ENCODE measurements at places on chromosomes 16 and 17. TPM values are rescaled to one million over a fixed set of nuclear protein-coding genes. Genes with fewer than 3 reads are reported as not detected.

The C17orf67 gene
- 5.1 TPM for total RNA-seq

The OR4D1 gene
- 0.54 TPM for total RNA-seq

The SEC14L5 gene
- not detected for total RNA-seq

The HS3ST3B1 gene
- total RNA-seq, result 11.5 TPM

The TRIM47 gene
- 33.9 TPM for total RNA-seq

The CDH8 gene
- total RNA-seq, result not detected

The CHRNE gene
- total RNA-seq, result 0.25 TPM

The GALR2 gene
- 0.15 TPM for total RNA-seq

DNA sequence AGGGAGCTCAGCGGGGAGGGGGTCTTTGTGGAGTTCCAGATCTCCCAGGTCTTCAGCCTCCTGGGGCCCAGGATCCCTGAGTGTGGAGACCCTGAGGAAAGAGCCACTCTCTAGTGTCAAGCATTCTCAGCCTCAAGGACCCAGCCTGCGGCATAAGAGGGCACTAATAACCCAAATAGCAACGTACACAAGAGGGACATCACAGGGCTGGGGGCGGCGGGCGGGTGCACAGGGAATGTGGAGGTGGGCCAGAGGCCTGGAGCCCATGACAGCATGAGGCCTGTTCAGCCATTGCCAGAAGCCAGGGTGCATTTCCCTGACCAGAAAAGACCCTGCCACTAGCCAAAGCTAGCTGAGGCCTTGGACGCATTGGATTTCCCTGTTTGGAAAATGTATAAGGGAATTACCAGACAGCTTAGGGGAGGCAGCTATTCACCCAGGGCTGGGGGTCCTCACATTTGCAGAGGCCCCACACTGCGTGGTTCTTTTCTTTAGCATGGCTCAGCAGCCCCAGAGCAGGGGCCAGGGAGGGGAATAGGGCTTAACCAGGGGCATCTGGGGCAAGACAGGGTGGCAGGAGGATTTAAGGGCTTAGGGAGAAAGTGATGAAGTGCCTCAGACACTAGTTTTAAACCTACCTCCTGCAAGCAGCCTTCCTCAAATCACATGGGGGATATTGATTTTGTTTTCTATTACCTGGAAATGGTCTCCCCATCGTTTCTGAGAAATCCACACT, 13.5 kb upstream of the ALOX15B start:
- no peak overlapping the region for H3K4me3 ChIP-seq
- no peak for DNase-seq
- H3K27me3 ChIP-seq, result peaks cover 34% of the 10 kb centered on the region
- H3K36me3 ChIP-seq, result no peaks in the 10 kb centered on the region
- no peak overlapping the region for H3K27ac ChIP-seq

GRCh38 chr17:50638966-50639713, 4.5 kb downstream of the ABCC3 start:
- no peak for DNase-seq
- H3K27me3 ChIP-seq, result peaks cover 34% of the 10 kb centered on the region
- no peak overlapping the region for H3K4me3 ChIP-seq
- no peak overlapping the region for H3K27ac ChIP-seq
- H3K36me3 ChIP-seq, result no peaks in the 10 kb centered on the region

DNA sequence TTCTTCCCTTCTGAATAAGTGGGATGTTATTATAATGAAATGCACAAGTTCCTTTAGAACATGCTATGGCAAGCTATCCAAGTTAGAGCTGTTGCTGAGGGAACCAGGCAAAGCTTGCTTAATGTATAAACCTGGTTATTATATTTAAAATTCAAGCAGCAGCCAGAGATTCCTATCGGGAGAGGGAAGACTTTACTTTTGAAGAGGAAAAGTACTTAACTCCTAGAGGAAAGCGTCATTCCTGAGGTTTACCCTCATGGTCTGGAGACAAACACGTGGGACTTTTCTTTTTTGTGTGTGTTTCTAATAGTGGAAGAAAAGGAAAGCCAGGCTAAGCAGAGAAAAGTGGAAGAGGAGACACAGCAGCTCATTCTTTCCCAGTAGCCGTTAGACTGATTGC, 39.9 kb upstream of the MYH10 start:
- no peak overlapping the region for H3K4me3 ChIP-seq
- peaks cover 7% of the 10 kb centered on the region for H3K27me3 ChIP-seq
- no peak for DNase-seq
- no peak overlapping the region for H3K27ac ChIP-seq

DNA sequence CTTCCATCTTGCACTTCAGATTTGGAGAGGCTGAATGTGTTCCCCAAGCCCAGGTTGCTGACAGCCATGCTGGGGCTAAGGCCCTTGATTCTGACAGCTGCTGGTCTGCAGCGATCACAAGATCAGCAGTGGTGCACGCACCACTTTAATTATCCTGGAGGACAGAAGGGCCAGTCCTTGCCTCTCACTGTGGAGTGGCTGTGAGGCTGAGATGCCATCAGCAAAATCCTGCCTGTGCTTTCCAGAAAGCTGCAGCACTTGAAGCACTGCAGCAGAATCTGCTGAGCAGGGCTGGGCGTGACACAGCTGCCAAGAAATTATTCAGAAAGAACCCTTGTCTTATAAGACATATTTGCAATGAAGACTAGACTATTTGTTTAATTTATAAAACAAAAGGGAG, 37.1 kb downstream of the NUP93 start:
- peaks cover 8% of the 10 kb centered on the region for H3K36me3 ChIP-seq
- H3K4me1 ChIP-seq, result peaks cover 25% of the 10 kb centered on the region
- no peak overlapping the region for H3K27ac ChIP-seq
- H3K27me3 ChIP-seq, result no peaks in the 10 kb centered on the region
- no peak for DNase-seq
- no peak overlapping the region for H3K4me3 ChIP-seq

- H3K27ac ChIP-seq, result no peak overlapping the region
- peaks cover 1% of the 10 kb centered on the region for H3K27me3 ChIP-seq
- no peaks in the 10 kb centered on the region for H3K4me1 ChIP-seq
- no peak for DNase-seq
Observed at GRCh38 chr17:28457890-28458289, 15.6 kb upstream of the SLC13A2 start.

DNA sequence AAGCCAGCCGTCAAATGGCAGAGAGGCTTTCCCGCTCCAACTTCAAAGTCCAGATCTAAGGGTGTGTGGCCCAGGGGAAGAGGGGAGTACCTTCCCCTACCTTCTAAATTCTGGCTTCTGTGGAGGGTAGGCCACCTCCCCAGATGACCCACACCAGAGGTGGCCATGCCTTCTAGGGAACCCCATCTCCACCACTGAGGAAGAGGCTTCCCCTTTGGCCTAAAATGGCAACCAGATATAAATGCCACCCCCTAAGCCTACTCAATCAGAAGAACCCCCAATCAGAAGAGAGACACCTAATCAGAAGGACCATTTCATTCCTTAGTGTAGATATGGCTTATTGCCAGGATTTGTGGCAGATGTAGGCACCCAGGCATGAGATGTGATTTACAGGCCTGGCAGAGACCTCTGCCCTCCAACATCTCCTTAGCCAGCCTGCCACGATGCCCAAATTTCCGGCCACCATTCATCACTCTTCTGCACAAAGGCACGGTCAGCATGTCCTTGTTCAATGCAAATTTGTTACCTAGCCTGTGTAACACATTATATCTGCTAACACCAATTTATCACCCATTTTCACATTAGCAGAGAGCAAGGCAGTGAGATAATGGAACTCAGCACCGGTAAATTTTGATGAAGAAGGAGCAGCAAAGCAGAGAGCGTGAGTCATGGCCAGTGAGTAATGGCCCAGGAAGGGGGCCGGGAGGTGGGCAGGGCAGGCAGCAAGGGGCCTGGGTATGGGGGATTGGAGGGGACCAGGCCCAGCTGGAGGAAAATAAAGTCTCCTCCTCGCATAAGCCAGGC, 1.2 kb upstream of the MGAT5B start:
- H3K27ac ChIP-seq, result no peak overlapping the region
- peaks cover 8% of the 10 kb centered on the region for H3K4me1 ChIP-seq
- peaks cover 30% of the 10 kb centered on the region for H3K27me3 ChIP-seq

DNA sequence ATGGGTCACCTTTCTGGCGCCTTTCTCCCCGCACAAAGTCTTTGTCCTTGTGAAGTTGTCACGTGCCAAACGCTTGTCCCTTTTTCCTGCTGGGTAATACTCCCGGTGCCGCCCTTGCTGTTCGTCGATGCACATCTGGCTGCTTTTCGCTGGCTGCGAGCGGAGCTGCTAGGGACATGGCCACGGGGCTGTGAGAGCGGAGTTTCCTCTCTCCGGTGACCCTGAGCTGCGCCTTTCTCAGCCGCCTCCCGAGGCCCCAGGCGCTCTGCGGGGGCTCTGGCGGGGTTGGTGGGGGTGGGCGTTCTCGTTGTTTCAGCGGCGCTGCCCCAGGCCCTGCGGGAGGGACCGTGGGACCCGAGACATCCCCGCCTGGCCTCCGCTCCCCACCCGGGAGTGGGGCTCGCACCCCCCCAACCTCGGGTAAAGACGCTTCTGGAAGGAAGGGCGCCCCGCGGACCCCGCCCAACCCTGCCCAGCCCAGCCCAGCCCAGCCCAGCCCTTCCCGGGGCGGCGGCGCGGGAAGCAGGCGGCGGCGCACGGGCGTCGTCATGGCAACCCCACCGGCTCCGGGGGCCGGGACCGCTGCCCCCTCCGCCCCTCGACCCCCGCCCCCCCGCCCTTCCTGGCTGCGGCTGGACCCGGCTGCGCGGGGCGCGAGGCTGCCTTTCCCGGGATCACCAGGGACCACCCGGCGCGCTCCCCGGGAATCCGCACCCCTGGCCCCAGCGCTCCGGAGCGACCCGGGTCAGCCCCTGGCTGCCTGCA, 12.3 kb downstream of the CHMP6 start:
- H3K36me3 ChIP-seq, result peaks cover 7% of the 10 kb centered on the region
- peaks cover 12% of the 10 kb centered on the region for H3K4me1 ChIP-seq
- no peak overlapping the region for H3K4me3 ChIP-seq
- no peak for DNase-seq
- H3K27ac ChIP-seq, result no peak overlapping the region
- peaks cover 37% of the 10 kb centered on the region for H3K27me3 ChIP-seq

- H3K4me1 ChIP-seq, result no peaks in the 10 kb centered on the region
- H3K27ac ChIP-seq, result no peak overlapping the region
- no peak overlapping the region for H3K4me3 ChIP-seq
- no peak for DNase-seq
Observed at GRCh38 chr17:17538417-17539391, 42.5 kb upstream of the RASD1 start.

DNA sequence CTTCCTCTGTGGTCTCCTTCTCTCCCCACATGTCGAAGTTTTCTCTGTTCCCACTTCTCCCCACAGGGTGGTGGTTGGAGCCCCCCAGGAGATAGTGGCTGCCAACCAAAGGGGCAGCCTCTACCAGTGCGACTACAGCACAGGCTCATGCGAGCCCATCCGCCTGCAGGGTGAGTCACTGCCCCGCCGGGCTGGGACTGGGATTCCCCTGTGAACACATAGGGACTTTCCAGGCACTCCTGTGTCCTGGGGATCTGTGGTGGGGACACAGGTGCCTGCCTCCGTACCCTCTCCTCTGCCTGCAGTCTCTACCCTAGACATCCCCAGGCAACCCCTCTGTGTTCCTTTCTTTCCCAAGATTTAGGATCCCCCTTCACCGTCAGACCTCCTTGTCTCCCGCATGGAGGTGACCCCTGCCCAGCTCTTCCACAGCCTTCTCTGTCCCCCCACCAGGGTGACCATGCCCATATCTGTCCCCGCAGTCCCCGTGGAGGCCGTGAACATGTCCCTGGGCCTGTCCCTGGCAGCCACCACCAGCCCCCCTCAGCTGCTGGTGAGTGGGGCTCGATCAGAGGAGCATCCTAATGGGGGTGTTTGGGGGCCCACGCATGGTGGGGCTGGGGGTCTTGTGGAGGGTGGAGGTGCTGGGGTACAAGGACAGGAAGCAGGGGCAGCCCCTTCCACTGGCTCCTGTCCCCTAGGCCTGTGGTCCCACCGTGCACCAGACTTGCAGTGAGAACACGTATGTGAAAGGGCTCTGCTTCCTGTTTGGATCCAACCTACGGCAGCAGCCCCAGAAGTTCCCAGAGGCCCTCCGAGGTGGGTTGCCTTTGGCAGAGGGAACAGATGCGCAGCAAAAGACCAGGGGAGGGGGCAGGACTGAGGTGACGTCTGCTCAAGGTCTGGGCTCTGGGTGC, 5.8 kb downstream of the ITGAM start:
- H3K4me3 ChIP-seq, result no peak overlapping the region
- H3K36me3 ChIP-seq, result peaks cover 18% of the 10 kb centered on the region
- peaks cover 46% of the 10 kb centered on the region for H3K4me1 ChIP-seq
- peak; percentile 21 for DNase-seq

GRCh38 chr16:84085271-84085667, 31.5 kb downstream of the MBTPS1 start:
- H3K36me3 ChIP-seq, result peaks cover 46% of the 10 kb centered on the region
- no peaks in the 10 kb centered on the region for H3K27me3 ChIP-seq
- DNase-seq, result no peak
